ENCODE measurements at places on chromosomes 16 and 17.

- no peak for DNase-seq
Measured at GRCh38 chr16:5979905-5980550, 882.4 kb upstream of the EEF2KMT start.

DNA sequence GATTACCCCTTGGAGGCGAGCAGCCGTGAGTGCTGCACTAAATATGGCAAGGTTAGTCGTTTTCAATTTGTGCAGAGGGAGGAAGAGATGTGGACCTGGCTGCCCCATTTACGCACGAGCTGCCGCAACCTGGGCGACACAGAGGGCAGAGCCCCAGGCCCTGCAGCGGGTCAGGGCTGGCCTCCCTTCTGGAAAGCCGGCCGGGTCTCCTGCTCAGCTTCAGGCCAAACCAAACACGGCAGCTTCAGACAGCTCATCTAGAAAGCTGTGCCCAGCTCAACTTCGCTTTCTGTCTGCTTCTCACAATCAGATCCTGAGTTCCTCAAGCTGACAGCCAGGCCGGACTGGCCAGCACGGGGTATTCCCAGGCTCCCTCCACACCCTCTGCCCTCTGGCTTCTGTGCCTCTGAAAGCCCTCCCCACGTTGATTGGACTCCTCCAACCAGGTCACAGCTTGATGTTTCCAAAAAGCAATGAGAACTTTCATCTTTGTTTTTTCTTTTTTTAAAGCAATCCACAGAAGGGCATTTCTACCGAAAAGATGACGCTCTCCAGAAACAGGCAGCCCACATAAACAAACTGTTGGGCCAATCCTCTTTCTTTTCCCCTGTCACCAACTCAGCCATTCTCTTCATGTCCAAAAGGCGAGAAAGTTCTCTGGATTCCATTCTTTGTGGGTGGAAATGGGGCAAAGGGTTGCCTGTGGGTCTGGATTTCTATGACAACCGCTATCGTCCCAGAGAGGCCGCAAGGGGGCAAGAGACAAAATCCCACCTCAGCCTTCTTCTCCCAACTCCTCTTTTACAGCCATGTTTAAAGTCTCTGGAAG, 189.0 kb downstream of the ZFHX3 start:
- no peak for DNase-seq

DNA sequence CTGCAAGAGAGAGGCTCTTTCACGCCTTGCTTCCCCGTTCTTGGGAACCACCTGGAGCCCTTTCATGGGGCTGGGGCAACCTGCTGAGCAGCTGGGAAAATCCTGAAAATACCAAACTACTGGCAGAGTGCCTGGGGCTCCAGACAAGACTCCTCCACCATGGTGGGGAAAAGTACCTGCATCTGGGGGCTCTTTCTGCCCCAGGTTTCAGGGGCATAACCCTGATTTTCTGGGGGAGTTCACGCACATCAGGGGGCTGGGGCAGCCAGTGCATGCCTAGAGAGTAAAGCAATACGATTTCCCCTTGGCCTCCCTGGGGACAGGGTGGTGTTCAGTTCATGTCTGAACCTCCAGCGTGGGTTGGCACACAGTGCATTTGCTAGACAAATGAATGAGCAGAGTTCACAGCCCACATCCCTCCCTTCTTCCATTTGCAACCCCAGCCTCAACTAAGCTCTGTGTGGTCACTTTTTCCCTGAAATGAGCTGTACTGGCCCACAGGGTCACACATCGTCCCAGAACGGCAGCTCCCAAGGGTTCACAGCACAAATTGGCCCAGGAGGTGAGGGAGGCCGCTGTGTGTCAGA, 5.2 kb upstream of the CDC42EP4 start:
- no peak for DNase-seq

DNA sequence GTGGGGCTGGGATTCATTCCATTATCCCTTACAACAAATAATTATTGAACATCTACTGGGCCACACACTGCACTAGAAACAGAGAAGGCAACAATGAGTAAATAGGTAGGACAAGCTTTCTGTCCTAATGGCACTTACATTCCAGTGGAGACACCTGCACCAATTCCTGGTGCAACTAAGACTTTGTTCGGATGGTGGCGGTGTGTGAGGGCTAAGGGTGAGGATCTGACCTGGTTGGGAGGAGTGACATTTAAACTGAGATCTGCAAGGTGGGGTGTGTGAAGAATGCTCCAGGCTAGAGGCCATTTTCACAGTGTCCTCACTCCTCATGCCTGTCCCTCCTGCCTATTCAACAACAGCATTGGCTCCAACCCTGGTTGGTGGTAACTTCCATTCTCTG, 510.0 kb downstream of the XYLT1 start:
- DNase-seq = no peak

- peak; percentile 57 for DNase-seq
Measured at GRCh38 chr17:17812211-17813054, 24.4 kb downstream of the SREBF1 start.

DNA sequence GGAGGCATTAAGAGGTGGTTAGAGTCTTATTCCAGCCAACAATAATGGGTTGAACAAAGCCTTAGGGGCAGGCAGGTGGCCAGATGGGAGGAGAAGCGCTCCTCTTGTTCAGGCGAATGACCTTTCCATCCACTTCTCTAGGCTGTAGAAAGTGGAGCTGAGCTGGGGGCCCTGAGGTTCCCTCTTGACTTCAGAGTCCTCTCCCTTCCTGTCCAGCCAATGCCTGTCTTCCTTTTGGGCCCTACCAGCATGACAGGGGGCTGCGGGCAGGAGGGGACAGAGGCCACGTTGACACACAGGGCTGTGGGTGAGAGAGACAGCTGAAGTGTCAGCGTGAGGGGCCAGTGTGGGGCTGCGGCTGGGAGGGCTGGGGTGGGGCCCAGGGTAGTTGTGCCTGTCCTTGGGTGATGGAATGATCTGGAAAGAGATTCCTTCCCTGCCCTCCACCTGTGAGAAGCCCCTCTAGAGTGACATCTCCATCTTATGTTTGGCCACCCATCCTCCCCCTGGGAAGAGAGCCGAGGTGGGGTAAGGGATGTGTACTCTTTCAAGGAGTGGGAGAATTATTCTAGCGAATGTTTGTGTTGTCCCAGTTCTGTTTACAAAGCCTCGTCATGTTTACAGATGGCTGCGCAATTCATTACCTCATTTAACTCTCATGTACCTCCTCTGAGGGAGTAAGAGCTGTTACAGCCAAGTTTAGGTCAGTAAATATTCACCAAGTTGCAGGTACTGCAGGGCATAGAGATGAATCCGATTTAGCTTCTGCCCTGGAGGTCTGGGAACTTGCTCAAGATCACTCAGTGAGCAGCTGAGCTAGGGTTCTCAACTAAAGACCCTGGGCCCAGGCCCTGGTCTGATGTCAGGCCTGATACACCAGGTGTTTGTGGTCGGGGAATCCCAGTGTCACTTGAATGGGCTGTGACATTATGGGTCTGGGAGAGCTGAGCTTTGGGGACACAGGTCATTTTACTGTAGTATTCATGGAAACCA, 3.3 kb downstream of the ERBB2 start:
- DNase-seq = peak; percentile 91

DNA sequence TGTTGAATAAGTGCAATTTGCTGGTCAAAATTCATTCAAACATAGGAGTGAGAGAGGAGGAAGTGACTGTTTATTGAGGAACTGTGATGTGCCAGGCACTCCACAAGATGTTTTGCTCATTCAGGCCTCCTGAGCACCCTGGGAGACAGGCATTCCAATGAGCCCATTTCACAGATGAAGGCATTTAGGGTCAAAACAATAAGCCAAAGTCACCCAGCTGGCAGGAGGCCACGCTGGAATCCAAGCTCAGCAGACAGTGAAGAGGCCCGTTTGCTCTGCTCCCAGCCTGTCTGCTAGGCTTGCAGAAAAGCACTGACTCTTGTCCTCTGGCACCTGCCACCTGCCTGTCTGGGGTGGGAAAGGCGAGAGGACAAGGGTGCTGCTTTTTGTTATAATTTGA, 10.1 kb upstream of the SLC25A39 start:
- no peak for DNase-seq

- DNase-seq = no peak
Measured at GRCh38 chr17:15657868-15658267, 26.2 kb downstream of the TRIM16 start.

DNA sequence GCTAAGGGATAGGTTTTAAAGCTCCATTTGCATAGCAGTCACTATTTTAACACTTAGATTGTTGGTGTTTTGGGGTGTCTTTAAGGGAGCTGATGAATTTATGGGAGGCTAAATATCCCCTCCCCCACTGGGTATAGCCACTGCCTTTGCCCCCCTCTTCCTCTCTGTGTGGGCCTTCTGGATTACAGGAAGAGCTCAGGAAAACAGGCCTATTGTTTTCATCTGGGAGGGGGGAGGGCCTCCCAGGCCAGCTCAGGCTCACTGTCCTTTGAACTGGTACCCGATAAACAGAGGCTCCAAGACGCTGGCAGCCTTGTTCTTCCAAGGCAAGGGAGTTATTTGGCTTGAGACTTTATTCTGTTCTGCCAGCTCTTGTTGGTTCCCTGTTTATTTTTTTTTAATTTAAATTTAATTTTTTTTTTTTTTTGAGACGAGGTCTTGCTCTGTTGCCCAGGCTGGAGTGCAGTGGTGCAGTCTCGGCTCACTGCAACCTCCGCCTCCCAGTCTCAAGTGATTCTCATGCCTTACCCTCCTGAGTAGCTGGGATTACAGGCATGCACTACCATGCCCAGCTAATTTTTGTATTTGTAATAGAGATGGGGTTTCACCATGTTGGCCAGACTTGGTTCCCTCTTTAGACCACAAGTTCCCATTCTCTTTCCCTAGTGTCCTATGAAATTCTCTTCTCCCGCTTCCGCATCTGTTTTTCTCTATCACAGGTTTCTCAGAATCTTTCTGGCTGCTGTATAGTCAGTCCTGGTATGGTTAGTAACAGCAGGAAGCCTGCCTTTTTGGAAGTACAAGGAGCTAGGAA, 25.1 kb downstream of the MINK1 start:
- no peak for DNase-seq

GRCh38 chr16:80573700-80574120, 32.9 kb downstream of the DYNLRB2 start:
- DNase-seq = no peak

DNA sequence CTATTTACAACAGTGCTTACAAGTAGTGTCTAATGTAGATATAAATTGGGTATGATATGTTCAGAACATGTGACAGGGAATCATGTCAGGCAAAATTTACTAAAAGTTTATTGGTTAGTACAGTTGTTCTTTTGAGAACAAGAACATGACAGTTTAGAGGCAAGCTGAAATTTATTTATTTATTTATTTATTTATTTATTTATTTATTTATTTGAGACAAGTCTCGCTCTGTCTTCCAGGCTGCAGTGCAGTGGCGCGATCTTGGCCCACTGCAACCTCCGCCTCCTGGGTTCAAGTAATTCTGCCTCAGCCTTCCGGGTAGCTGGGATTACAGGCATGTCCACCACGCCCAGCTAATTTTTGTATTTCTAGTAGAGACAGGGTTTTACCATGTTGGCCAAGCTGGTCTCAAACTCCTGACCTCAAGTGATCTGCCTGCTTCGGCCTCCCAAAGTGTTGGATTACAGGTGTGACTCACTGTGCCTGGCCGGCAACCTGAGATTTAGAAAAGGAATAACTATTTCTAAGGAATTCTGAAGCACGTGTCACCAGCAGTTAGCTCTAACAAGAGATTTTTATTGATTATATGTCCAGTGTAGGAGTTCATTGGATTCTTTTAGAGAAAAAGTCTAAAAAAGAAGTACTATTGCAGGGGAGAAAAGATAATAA, 24.9 kb downstream of the MRTFB start:
- DNase-seq = no peak

GRCh38 chr16:47056688-47057629, 83.5 kb upstream of the DNAJA2 start:
- DNase-seq = no peak

GRCh38 chr17:8862213-8863056, 5.0 kb downstream of the PIK3R6 start:
- no peak for DNase-seq

DNA sequence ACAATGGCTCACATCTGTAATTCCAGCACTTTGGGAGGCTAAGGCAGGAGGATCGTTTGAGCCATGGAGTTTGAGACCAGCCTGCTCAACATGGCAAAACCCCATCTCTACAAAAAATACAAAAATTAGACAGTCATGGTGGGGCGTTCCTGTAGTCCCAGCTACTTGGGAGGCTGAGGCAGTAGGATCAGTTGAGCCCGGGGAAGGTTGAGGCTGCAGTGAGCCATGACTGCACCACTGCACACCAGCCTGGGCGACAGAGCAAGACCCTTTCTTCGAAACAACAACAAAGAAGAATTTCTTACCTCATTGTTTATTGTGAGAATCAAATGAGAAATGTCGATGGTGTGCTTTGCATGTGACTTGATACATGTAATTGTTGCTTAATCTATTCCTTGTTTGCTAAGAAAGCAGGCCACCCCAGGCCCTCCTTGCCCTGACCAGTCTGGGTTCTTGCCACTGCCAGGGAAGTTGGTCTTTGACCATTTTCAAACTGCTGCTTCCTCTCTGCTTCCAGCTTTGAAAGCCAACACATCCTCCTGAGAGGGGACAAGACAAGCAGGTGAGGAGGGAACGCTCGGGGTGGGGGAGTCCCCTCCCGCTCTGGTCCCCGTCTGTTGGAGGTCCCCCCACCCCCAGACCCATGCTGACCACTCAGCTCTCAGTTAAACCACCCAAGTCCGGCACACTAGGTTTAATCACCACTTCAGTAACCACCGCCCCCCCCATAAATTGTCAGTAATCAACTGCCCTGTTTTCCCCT, 47.3 kb upstream of the CPNE2 start:
- no peak for DNase-seq

- DNase-seq = no peak
Measured at GRCh38 chr16:2082171-2082982, 34.6 kb downstream of the TSC2 start.

- DNase-seq = no peak
Measured at GRCh38 chr17:47085736-47086135, 103.4 kb downstream of the CDC27 start.

DNA sequence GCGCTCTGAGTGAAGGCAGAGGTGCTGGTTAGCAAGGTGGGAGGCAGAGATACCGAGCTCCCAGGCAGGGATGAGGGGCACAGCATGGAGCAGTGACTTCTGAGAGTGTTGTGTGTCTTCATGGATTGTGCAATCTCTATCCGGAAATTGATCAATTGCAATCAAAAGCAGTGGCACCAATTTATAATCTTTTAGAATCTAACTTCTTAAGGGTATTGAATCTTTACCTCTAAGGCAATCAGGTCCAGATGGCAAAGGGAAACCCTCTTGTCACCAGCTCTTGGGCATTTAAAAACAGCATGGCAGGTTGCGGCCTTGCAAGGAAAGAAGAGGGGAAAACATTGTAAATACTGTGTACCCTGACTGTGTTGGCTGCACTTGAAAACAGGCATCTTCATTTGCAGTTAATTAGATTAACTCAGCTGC, 58.0 kb upstream of the MRTFB start:
- DNase-seq = no peak

- DNase-seq = no peak
Measured at GRCh38 chr16:3591436-3591803, 14.2 kb upstream of the NLRC3 start.

All from myocyte (in vitro differentiated cells).